ENCODE measurements at places on chromosomes 7 and 10. TPM values are rescaled to one million over a fixed set of nuclear protein-coding genes. Genes with fewer than 3 reads are reported as not detected.

- no peak for DNase-seq
Observed at GRCh38 chr7:6178298-6179029, 94.0 kb downstream of the CYTH3 start.

DNA sequence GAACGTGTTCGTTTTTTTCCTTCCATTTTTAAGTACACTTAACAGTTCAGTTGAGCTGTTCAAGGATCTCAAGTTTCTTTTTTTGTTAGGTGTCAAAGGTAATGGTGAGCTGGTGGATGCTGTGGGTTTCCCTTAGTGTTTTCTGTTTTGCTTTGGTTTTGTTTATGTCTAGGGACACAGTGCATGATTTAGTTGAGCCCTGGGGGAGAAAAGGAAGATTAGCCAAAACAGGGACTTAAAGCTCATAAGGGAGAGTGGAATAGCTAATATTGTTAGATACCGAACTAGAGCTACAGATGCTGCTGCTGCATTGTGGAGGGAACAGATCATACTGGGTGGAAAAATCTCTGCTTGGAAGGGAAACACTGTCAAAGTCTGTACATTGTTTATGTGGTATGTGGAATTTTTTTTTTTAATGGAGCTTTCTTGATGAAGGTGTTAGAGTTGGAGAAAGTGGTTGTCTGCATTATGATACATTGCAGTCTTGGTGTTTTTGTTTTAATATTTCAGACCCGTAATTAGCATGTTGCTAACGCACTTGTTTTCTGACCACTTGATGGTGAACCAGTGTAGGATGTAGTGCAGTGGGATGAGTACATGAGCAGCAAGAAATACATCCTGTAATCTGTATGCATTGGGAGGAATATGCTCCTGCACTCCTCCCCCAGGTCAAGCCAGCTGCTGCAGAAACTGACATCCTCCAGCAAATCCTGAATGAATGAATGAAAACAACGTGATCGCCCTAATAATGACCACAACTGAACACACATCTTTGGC lies 2.1 kb downstream of the GLCCI1 start:
- no peak for DNase-seq

- no peak for DNase-seq
Observed at GRCh38 chr10:80649183-80649582, 111.5 kb downstream of the SH2D4B start.

GRCh38 chr10:99908512-99908911 lies 101.2 kb downstream of the DNMBP start:
- no peak for DNase-seq

DNA sequence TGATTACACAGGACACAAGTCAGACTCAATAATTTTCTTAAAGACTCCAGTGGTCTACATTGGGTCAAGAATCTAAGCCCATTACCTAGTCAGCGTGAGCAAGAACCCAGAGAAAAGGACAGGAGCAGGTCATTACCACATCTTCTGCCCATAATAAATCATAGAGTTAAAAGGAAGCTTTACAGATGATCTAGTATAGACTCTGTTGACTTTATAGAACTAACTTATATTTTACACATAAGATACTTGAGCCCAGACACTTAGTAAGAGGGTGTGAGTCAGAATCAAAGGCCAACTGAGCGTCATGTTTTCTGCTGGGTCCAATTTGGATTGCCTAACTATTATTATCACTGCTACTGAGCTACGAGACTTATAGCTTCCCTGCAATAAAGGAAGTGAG lies 206.1 kb upstream of the NPSR1 start:
- DNase-seq = no peak

DNA sequence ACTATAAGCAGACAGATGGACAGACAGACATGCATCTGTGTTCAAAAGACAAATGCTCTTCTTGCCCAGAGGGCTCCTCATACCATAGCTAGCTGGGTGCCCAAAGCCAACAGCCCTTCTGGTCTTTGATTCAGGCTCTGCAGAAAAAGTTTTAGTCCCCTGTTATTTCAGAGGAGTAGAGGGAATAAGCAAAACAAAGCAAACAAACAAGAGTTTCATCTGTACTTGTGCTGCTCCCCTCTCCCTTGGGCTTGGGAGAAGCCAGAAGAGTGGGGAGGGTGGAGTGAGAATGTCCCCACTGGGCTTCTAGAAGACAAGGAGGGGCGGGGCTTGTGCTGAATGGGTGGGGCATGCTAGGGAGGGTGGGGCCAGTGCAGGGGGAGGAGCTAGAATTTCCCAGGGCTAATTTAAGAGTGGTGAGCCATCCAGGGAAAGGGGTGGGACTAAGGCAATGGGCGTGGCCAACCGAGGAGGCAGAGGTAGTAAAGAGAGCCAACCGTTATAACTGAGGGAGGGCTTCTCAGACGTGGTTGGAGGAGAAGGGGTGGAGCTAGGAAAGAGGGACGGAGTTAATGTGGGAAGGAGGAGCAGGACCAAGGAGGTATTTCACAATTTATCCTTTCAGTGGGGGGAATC lies 101.2 kb upstream of the MGMT start:
- DNase-seq = no peak

GRCh38 chr7:3897430-3898372 lies 596.6 kb downstream of the SDK1 start:
- DNase-seq = no peak

DNA sequence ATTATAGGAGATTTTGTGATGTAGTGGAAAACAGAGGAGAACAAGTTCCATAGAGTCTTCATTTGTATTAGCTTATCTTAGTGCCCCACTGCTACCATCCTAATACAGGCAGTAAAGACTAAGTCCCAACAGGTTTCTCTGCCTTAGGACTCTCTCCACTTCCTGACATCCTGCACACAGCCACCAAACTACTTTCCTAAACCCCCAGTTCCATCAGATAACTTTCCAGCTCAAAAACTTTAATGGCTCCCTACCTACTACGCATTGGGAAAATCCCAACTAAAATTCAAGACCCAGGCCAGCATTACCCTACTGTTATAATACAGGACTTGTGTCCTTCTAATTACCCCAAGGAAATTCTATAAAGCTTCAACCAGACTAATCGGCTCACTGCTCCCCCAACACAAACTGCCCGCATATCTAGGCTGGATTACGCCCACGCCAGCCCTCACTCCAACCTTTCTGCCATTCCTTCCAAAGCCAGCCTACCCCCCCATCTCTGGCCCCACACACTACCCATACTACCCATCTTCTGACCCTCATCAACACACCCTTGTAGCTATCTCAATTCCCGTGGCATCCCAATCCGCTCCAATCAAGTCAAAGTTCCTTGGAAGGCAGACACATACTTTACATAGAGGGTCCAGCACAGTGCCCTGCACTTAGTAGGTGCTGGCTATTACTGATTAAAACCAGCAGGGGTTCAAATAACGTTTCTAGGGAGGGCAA lies 1.4 kb downstream of the IDE start:
- DNase-seq = no peak

DNA sequence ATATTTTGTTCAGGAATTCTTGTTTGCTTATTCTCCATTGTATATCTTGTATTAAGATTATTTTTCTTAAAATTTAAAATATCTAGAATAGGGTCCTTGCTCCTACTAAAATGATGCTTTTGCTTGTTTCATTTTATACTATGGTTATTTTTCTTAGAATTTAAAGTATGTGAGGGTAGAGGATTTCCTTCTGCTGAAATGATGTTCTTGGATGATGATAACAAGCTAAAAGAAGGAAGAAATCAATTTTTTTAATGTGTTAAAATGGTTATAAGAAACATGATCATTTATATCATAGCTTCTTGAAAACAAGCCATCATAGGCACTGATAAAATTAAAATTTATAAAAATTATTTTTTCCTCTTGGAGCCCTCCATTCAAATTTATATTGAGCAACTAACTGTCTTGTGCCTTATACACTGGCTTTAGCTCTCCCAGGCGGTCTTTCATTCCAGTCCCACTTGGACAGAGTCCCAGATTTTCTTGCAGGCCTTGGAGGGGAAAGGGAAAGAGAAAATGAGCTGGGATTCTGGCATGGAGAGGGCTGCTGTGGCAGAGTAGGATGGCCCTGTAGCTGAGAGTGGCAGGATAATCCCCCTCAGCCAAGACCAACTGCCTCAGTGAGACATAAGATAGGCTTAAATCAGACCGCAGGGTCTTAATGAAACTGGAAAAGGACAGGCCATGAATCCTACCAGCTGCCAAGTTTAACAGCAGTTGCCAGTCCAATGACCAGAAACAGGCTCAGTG lies 60.2 kb downstream of the DNAJB9 start:
- DNase-seq = peak; percentile 16

GRCh38 chr10:43082087-43082486 lies 5.2 kb downstream of the RET start:
- no peak for DNase-seq

DNA sequence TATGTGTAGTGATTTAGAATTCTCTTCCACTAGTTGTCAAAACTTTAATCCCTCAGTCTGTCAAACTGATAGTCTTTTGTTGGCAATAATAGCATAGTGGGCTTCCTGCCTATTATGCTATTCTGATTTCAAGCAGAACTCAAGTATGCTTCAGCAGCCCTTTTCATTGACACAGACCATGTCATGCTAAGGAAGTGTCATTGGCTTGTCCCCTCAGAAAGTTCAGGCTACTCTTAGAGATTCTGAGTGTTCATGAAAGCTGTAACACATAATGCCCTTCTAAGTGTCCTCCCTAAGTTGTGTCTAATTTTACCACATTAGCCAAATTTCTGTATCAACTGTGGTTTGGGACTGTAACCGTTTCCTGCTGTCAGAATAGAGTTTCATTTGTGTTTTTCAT lies 198.7 kb downstream of the THSD7A start:
- DNase-seq = no peak

GRCh38 chr10:74681917-74682627 lies 144.3 kb upstream of the KAT6B start:
- no peak for DNase-seq

- DNase-seq = peak; percentile 50
Observed at GRCh38 chr10:79487296-79488194, 24.8 kb upstream of the EIF5AL1 start.

DNA sequence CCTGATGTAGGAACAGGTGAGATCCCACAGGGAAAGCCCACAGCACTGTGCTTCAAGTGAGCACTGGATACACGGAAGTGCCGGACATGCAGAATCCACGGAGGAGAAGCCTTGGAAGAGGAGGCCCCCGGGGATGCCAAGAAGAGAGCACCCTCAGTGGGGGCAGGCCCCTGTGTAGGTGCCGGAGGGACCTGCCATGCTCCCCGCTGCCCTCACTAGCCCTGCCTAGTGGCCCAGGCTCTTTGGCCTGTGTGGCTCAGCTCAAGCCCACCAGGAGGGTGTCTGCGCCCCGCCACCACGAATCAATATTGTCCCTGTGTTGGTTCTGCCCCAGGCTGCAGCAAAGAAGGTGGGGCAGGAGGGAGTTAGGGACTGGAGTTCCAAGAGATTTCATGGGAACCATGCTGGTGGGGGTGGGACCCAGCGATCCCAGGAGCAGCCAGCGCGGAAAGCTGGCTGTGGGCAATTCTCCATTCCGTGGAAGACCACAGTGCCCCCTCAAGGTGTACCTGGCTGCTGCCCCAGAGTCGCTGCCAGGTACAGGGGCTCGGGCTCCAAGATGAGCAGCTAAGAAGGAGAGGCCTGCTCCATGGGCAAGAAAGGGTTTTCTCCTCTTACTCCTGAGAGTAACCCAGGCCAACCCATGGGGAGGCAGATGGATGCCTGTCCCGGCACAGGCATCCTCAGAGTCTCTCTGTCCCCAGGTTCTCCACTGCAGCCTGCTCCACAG lies 34.9 kb upstream of the LEP start:
- DNase-seq = no peak

DNA sequence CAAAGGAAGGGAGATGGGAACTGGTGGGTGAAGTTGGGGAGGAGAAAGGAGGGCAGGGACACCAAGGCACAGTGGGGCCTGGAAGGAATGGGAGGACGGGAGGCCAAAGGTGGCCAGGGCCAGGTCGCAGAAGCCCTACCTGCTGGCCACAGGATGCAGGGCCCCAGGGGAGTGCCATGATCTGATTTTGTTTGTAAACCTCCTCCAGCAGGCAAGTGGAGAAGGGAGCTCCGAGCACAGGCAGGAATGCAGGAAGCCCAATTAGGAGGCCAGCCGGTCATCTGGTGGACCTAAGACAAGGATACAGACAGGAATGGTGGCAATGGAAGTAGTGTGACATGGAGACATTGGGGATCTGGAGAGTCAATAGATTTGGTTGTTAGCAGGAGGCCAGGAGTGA lies 107.0 kb upstream of the ZMIZ1 start:
- no peak for DNase-seq

- DNase-seq = no peak
Observed at GRCh38 chr10:104556831-104557230, 84.3 kb upstream of the SORCS3 start.

DNA sequence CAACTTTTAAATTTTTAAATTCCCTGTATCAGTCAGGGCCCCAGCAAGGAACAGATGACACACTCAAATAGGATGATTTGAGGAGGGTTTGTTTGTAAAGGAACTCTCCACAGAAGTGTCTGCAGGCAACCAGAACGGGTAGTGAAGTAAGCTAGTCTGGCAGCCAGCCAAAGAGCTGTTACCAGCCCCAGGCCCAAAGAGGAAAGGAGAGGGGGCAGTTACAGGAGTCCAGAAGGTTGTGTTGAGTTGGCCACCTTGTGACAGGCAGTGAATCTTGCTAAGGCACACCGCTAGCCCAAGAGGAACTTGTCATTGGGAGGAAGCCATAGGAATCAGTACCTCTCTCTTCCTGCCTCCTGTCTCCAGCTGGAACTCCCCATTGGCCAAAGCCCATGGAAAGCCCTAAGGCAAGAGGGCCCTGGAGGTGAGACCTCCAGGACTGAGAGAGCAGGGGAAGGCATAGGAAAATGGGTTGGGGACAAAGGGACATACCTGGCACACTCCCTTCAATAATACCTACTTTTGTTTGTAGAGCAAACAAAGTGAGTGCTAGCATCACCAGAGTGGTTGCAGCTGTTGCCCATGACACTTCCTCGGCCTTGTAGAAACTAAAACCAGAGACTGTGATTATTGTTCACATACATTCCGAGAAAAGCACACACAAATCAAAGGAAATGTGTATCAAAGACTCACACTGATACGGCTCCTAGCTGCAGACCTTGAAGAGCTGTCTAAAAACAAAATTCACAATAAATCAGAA lies 25.4 kb upstream of the GATAD1 start:
- DNase-seq = peak; percentile 45

DNA sequence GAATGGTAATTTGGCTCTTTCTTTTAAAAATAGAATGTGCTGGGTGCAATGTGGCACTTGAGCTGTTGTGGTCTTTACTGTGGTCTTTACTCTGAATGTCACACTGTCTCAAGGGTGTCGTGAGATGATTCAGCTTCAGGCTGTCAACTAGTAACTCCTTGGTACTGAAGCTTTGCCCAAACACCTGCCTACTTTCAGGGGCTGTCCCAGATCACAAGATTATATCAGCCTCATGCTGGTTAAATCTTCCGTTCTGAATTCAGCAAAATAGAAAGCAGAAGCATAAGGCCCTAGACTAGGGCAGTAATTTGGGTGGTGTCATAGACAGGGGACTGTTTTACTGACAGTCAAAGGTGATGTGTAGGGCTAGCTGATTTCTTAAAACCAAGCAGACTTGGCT lies 110.9 kb downstream of the BAMBI start:
- no peak for DNase-seq

TET1 gene
- polyA plus RNA-seq = 10.0 TPM

NXPH1 gene
- polyA plus RNA-seq = not detected

CLEC2L gene
- polyA plus RNA-seq = 0.85 TPM

STYXL1 gene
- 62.2 TPM for polyA plus RNA-seq

ORC5 gene
- polyA plus RNA-seq = 25.3 TPM

CLCN1 gene
- polyA plus RNA-seq = 0.22 TPM

GNGT1 gene
- polyA plus RNA-seq = not detected

AKR1C8 gene
- polyA plus RNA-seq = 1.1 TPM

DGKI gene
- polyA plus RNA-seq = 1.6 TPM

CCDC136 gene
- polyA plus RNA-seq = 27.0 TPM

Data from renal pelvis (tissue), 12 donors.